Thyroid gland (tissue), 4 donors: ENCODE measurements at places on chromosomes 11 and 22. TPM values are rescaled to one million over a fixed set of nuclear protein-coding genes. Genes with fewer than 3 reads are reported as not detected.

Gene CHRM1
- not detected for total RNA-seq

Gene APOA5
- total RNA-seq, result not detected

Gene GPHA2
- 0.94 TPM for total RNA-seq

Gene NRXN2
- total RNA-seq, result 2.0 TPM

Gene MS4A6A
- total RNA-seq, result 12.1 TPM

Gene CDC45
- 1.9 TPM for total RNA-seq

Gene HORMAD2
- total RNA-seq, result not detected

Gene FREY1
- 2.6 TPM for total RNA-seq

Gene NPTXR
- 4.6 TPM for total RNA-seq

Gene MS4A12
- not detected for total RNA-seq

Gene SLC15A3
- 16.5 TPM for total RNA-seq

Gene GSTT2B
- 13.8 TPM for total RNA-seq

Gene TBX1
- total RNA-seq, result 9.2 TPM

Gene RAC2
- total RNA-seq, result 4.6 TPM

Gene OR51B4
- total RNA-seq, result not detected

Gene SULT4A1
- total RNA-seq, result not detected

Gene IRAG1
- 14.4 TPM for total RNA-seq

Gene TPST2
- total RNA-seq, result 123 TPM

Gene TPH1
- 0.13 TPM for total RNA-seq

Gene SYCE3
- total RNA-seq, result 4.3 TPM

Gene VPREB1
- total RNA-seq, result not detected

Gene RTN4R
- 4.0 TPM for total RNA-seq

Gene CRYBB3
- total RNA-seq, result not detected

Gene C11orf16
- total RNA-seq, result not detected

Gene KCNK7
- total RNA-seq, result not detected

Gene OR51M1
- not detected for total RNA-seq

Gene C11orf86
- total RNA-seq, result not detected

Gene HBB
- total RNA-seq, result 2.5 TPM

Gene CENATAC
- total RNA-seq, result 60.6 TPM

Gene MOGAT2
- 1.0 TPM for total RNA-seq

Gene C11orf91
- not detected for total RNA-seq
